ENCODE measurements at places on chromosomes 2 and 18.

GRCh38 chr18:46630160-46630559 lies 26.9 kb downstream of the LOXHD1 start:
- no peak for DNase-seq

DNA sequence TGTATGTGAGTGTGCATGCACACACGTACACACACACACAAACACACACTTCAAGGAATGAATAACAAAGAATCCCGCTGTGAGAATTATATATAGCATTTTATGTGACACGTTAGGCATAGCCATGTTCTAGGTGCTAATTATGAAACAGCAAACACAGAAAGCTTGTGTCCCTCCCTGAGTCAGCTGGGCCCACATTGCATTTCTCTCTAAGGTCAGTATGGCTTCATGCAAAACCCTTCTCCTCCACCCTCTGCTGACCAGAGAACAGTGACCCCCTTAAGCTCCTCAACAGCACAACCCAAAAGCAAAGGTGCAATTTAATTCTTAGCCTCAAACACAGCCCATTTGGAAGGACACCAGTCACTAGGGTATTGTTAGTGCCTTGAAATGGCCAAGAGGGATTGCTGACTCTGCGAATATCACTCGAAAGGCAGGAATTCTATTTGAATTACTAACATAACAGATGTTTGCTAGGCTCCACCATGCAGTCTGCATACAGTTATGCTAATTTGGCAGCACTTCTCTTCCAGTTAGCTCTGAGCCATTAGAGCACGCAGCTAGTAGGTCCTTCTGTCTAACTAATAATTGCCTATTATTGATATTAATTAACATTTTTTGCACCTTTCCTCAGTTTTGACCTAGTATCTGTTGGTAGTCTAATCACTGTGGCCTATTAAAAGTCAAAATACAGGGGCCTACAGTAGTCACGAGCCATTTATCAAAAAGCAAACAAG lies 149.0 kb downstream of the LNPK start:
- DNase-seq: no peak

DNA sequence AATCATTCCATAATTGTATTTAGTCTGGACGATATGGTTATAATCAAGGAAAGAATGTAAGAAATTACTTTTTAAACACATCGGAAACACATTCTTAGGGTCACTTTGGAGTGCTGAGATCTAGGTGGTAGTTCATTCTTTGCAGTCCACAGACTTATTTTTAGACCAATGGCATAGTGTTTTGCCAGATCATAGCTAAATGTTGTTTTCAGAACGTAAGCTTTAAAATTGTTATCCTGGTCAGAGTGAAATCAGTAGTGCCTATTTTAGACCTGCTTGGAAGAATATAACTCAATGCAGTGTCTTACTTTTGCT lies 4.3 kb downstream of the MYL12A start:
- DNase-seq: no peak

DNA sequence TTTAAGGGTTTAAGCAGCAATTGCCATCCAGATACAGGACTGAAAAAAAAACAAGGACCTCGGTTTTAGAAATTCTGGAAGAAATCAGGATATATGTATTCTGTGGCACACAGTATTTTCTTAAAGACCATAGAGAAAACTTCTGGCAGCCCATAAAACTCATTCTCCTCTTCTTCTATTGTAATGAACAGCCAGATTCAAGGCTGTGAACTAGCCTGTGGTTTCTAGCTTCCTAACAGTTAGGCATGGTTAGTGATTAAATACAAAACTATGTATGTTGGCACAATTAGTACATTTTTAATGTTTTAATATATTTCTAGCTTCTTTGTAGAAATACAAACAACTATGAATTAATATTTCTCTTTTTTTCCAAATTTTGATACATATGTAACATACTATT lies 555.7 kb downstream of the DSC3 start:
- DNase-seq: no peak

DNA sequence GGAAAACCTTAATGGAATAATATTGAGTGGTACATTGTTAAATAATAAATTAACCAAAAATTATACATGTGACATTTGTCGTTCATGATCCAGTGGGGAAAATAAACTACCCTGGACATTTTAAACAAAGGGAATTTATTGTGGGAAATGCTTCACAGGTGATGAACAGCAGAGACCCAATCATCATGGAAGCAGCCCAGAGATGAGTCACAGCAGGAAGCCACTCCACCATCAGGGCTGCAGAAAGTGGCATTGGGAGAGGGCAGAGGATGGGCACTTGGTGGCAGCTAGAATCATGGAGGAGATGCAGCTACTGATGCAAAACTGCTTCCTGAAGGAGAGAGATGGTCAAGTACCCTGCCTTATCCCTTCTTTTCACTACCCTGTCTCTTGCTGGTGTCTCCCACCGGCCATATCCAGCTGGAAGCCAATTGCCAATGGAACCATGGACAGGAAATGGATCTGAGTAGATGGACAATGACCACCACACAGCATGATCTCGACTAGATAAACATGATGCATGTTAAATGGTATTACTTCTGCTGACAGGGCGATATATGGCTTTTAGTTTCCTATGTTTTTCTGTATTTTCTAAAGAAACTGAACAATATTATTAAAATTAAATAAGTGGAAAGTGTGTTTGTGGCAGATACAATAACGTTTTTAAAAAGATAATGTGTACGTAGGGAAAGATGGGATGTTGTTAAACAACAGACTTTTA lies 139.8 kb downstream of the RPIA start:
- DNase-seq: no peak

DNA sequence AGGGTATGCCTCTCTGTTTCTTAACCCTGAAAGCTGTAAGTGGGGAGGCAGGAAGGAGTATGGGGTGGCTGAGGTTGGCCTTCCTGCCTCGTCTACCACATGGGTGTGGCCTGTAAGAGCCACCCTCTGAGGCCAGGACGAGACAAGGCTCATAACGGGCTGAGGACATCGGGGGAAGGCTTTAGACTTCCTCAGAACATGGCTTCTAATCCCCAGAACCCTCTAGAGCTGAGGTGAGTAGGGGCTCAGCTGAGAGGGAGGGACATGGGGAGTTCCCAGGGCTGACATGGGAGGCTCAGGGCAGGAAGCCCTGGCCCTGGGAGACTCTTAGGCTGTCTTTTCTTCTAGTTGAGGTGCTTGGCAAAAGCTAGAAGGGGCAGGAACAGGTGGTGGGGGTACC lies 36.7 kb downstream of the EMX1 start:
- DNase-seq: no peak

DNA sequence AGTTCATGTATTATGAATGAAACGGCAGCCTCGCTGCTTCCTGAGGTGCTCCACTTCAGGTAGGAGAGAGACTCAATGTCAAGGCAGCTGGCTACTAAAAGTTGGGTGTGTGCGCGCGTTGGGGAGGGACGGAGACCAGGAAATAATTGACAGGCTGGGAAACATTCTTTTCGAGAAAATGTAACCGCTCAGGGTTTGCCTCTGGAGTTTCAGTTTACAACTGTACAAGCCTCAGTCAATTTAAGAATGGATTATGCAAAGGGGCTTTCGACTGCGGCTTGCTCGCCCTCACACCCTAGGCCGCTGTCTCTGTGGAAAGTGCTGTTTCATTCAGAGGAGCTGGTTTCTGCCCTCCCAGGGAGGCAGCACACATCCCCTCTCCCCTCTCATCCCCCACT lies 4.4 kb upstream of the SPRED2 start:
- no peak for DNase-seq

DNA sequence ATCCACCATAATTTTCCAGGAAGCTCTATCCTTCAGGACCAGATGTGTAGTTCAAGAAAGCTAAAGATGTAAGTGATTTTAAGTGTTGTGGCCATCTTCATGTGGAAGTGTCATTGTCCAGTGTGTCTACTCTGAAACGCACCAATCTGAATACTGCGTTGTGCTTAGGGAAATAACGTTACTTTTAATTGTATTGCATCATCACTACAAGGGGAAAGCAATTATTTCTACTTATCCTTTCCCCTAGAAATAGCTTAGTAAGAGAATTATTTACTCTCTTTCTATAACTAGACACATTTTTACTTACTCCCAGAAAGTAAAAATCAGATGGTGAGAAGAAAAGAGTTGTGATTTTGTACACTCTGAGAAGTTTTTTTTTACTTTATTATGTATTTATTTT lies 102.4 kb upstream of the DLGAP1 start:
- DNase-seq: no peak

GRCh38 chr2:215974700-215975429 lies 38.5 kb downstream of the MREG start:
- DNase-seq: no peak

DNA sequence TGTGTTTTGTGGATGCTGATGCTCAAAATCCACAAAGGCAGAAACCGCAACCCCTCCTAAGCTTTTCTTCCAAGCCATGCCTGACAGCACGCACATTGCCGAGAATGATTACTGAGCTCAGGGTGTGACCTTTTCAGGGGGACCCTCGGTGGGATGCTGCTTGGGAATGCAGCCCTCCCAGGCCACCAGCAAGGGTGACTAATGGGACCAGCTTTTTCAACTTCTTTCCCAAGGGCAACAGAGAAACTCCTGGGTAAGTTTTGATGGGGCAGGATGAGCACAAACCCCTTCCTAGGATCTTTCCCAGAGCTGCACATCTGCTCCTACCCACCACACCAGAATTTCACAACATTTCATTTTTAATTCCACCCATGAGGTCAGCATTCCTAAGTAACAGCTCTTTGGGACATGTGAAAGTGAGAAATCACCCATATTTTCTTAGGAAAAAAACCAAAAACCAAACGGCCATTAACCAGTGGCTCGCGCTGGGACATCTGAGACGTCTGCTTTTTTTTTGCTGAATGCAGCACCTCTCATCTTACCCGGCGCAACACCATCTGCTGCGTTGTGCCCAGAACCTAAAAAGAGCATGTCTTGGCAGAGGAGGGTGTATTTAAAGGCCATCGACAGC lies 119.0 kb downstream of the ARL4C start:
- no peak for DNase-seq

DNA sequence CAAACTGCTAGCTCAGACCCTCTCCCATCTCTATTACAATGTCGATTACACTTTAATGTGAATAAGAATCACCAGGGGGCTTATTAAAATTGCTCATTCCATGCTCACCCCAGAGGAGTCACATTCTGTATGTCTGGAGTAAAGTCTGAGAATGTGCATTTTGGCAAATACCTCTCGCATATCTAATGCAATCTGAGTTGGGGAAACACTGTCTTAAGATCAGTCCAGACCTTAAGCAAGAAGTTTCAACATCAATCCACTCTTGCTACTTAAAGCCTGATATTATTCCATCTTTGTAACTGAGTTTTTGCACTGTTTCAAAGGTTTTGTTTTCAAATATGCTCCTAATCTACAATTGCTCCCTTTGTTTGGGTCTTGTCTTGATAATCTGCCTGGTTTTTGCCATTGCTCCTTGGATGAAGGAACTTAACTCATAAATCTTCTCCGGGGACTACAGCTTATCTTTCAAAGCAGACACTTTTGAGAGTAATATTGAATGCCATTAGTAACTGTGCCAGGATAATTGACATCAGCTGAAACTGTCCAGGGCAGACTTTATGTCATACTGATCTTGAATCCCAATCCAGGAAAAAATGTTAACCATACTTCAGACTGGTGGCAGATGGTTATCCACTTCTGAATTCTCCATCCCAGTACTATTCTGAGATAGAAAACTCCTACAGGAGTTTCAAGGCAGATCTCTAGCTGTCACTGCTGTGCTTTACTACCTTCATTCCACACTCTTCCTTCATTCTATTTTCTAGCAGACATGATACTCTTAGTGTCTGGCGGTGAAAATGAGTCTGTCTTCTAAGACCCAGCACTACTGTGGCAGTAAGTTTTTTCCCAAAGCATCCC lies 200.9 kb downstream of the ERBB4 start:
- DNase-seq: no peak

GRCh38 chr2:189660803-189661147 lies 484 bp upstream of the ASNSD1 start:
- DNase-seq: no peak

DNA sequence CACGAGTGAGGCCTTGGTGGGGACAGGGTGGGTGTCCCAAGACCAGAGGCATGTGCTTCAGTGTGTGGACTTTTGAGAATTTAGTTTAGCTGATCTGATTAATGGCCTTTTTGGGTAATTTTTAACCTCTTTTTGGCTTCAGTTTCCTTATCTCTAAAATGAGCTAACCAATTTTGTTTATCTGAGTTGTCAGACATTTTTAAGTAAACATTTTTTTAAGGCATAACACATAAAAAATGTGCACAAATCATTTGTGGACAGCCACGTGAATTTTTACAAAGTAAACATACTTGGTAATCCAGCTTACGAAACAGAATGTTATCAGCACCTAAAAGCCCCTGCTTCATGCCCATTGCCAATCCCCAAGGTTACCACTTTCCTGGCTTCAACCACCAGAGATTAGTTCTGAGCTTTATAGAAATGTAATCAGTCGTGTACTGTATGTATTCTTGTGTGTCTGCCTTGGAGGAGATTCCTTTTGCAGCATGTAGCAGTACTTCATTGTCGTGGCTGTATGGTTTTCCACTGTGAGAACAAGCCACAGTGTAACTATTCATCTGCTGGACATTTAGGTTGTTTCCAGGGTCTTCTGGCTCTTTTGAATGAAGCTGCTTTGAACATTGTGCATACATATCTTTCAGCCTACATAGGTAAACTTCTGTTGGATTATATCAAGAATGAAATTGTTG lies 8.4 kb upstream of the INO80C start:
- no peak for DNase-seq

DNA sequence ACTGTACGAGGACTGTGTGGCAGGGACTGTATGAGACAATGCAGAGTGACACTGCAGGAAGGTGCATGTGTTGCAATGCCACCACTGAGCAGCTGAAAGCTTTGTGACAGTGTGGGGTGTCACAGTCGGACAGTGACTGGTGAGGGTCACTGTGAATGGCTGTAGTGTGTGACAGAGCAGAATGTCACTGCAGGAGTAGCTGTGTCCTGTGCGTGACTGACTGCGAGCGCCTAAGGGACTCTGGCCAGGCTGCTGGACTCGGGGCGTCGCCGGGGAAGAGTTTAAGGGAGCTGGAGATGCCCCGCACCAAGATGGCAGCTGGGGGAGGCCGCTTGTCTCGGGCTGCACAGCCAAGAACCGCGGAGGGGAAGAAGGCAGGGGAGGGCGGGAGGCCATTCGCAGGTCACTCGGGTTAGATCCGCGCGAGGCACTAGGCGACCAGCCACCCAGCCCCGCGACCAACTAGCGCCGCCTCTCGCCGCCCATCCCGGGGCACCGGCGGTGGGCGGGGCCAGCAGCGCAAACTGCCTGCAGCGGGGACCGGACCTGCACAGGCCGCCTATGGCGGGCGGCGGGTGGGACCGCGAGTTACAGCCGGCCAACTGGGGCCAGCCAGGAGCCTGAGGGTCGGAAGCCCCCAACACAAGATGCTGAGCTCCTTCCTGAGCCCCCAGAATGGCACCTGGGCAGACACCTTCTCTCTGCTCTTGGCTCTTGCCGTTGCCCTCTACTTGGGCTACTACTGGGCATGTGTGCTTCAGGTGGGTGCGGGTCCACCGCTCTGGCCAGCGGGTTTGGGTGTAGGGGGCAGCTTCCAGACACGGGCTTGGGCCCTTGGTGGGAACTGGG lies at the start of gene ABHD1:
TSS of gene ABHD1 (plus strand) at position 514 of the 849 bp plus-strand sequence. CDS start at position 648, 134 bp downstream.
- peak; percentile 55 for DNase-seq

GRCh38 chr2:24886126-24886501 lies 33.9 kb downstream of the ADCY3 start:
- no peak for DNase-seq
